ENCODE measurements at places on chromosomes 16 and 17.
A peak's percentile ranks its signal among the peaks of the same experiment; 100 is the strongest.

DNA sequence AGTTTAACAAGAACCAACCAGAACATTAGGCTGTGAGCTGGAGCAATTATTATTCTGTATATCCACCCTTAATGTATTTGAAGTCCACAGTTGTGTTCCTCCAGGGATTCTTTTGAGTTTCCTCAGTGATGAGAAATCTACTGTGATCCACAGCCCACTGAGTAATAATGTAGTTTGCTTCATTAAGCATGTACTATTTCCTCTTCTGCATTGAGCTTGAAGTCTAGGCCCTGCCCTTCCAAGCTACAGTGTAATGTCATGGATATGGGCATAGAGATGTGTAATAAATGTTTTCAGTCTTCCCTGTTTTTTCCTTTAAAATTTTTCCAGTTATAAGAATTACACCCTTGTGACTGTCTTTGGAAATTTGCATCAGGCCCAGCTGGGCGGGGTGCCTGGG is 36.4 kb upstream of the SLC12A3 start:
- DNase-seq = no peak

- DNase-seq = no peak
Observed at GRCh38 chr17:62707425-62707739, 79.9 kb downstream of the MRC2 start.

- DNase-seq = no peak
Observed at GRCh38 chr17:69874175-69874670, 200.8 kb upstream of the KCNJ16 start.

GRCh38 chr16:84759061-84759460 is 59.3 kb downstream of the USP10 start:
- DNase-seq = no peak

DNA sequence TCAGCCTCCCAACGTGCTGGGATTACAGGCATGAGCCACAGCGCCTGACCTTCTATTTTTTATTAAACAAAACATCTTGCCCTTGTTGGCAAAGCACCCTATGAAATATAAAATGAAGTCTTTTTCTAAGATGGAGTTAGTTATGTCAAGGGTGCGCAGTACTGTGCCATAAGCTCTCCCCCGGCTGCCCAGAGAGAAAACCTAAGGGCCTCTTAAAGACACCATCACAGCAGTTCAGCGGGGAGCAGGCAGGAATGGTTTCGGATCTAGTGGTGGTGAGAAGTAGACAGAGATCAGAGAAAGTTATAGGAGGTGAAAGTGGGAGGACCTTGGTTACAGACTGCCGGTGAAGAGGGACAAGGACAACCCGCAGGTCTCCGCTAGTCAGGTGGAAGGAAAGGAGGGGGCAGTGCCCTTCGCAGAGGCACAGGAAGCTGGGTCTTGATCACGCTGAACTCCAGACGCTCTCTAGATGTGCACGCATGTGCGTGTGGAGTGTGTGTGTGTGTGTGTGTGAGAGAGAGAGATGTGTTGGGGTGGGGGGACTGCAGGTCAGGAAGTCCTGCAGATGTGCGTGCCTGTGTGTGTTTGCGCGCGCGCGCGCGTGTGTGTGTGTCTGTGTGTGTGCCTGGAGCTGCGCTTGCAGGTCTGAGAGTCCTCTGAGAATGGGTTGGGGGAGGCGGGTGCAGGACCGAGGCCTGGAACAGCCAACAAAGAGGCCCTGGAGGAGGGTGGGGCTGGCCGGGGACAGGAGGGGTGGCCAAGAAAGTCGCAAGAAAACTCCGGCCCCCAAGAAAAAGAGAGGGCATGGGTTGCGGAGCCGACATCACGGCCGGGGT is 748 bp upstream of the CMTM3 start:
- DNase-seq = peak; percentile 37

GRCh38 chr16:82156761-82157533 is 13.1 kb downstream of the MPHOSPH6 start:
- no peak for DNase-seq

- no peak for DNase-seq
Observed at GRCh38 chr17:34081269-34081668, 173.8 kb upstream of the CCL2 start.

- DNase-seq = no peak
Observed at GRCh38 chr17:14206891-14207290, 29.8 kb downstream of the CDRT15 start.

GRCh38 chr16:77790912-77791311 is 2.5 kb downstream of the VAT1L start:
- no peak for DNase-seq

DNA sequence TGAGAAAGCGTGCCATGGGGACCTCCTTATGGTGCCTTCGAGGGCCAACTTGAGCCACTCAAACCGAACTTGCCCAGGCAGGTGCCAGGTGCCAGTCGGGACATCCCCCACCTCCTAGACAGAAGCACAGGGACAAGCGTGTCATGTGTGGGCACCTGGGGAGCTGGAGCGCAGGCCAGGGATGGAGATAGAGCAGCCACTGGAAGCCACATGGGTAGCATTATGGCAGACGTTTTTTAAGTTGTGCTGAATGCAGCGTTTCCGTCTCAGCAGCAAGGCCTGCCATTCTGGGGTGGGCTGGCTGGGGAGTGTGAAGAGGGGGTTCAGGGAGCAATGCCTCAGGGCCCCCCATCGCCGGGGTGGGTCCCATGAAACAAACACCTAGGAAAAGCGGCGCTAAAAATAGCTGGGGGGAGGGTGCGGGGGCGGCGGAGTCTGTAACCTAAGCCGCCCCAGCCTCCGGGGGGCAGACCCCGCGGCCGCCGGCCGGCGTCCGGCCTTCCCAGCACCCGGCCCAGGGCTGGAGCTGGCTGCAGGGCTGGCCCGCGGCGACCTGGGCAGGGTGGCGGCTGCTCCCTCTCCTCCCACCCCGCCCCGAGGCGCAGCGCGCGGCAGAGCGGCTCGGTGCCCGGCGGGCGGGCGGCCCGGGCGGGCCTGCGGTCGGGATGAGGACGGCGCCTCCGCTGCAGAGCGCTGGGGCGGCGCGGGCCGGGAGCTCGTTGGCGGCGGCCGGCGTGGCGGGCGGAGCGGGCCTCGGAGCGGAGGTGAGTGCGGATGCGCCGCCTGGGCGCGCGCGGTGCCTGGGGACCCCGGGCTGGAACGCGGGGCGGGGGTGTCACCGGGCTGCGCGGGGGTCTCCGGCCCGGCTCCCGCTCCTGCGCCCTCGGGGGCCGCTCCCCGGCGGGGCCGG is at the start of gene ZNF469:
Gene ZNF469, plus strand, starts transcription at position 469 of the 910 bp plus-strand sequence. CDS start 44,512 bp downstream, outside the sequence.
- DNase-seq = no peak

- DNase-seq = no peak
Observed at GRCh38 chr16:82583422-82583821, 43.3 kb upstream of the CDH13 start.

GRCh38 chr16:82852388-82853008 is 225.7 kb downstream of the CDH13 start:
- DNase-seq = no peak

- DNase-seq = no peak
Observed at GRCh38 chr17:27503611-27504010, 47.4 kb downstream of the KSR1 start.

- DNase-seq = no peak
Observed at GRCh38 chr17:45345554-45346215, 28.9 kb upstream of the MAP3K14 start.

DNA sequence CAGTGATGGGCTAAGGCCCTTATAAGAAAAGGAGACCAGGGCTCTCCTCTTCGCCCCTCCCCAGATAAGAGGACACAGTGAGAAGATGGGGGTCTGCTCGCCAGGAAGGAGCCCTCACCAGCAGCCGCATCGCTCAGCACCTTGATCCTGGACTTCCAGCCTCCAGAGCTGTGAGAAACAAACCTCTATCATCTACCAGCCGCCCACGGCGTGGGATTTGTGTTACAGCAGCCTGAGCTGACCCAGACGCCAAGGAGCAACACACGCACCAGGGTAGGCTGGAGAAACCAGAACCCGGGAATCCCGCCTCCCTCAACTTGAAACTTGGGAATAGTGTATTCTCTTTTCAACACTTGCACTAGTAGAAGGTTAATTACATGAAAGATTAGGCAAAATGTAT is 4.2 kb upstream of the ZG16B start:
- no peak for DNase-seq

DNA sequence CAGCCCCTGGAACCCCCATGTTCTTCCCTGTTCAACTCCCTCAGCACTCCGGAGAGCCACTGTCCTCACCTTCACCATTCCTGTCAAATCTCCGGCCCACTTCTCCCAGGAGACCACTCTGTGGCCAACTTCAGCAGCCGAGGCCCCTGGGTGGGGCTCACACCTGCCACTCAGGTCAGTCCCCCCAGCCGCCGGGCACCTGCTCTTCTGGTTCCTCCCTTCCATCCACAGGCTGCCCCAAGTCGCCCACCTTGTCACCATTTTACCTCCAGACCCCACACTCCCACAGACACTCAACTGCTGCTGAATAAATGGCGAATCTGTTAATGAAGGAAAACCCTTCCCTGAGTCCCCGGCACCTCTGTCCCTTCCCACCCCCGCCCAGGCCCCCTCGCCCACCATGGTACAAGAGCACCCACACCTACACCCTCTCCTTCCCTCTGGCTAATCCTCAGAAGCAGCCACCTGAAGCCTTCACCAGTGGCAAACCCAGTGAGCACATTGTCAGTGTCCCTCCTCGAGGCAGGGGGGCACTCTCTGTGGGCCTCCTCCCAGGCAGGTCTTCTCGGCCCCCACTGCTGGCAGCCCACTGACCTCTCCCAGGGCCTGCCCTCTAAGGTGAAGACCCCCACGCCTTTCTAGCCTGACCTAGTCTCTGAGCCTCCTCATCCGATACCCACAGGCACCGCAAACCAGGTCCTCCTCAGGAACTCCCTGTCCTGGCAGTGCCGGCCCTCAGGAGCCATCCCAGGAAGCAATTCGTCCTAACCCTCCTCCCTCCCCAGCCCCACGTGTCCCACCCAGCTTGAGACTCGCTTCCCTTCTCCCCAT is 8.2 kb downstream of the CANT1 start:
- DNase-seq = no peak

- DNase-seq = no peak
Observed at GRCh38 chr17:61129267-61130254, 270.1 kb upstream of the TBX2 start.

DNA sequence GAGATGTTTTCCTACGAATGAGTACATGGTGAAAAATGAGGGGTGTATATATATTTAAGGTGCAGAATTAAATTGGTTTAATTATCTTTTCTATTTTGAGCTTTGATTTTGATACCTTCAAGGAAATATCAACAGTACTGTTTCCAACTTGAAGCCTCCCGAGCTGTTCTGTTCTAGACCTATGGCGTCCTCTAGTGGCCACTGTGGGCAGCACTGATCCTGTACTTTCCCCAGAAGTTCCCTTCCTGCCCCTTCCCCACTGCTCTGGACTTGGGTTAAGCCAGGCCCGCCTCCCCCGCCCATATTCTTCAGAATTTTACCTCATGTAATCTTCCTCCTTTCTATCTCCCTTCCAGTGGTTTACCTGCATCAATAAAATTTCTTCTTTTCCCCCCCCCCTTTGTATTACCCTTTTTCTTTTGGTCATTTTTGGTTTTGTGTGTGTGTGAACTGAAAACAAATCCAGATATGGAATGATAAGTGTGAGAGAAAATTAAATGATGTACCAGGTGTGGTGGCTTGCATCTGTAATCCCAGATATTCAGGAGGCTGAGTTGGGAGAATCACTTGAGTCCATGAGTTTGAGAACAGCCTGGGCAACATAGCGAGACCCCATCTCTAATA is 1643.5 kb downstream of the TP53TG3F start:
- DNase-seq = no peak

DNA sequence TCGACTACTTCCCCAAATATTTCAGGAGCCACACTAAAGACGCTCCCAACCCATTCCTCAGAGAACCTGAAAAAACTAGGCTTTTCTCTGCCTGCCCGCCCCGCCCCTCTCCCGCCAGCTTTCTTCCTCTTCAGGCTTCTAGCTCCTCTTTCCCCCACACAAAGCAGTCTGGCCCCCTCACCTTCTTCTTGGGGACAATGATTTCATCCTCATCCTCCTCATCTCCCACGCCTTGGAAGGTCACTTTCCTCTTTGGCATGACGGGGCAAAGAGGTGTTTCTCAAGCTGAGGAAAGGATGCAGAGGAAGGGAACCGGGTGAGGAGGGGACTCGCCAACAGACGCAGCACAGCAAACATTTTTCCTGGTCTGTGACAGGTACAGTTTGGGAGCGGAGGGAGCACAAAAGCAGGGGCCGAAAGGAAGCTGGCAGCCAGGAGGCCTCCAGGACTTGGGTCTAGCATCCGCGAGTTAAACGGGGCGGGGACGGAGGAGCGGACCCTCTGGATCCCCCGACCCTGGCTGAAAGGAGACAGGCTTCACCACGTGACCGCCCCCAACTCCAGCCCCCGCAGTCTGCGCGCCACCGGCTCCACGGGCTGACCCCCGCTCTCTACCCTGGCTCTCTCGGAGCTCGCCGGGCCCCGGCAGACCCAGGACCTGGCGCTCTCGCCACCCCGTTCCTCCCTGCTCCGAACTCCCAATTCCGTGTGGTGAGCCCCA is 525 bp downstream of the CD2BP2 start:
- no peak for DNase-seq

GRCh38 chr16:20946015-20946629 is 45.6 kb downstream of the LYRM1 start:
- DNase-seq = no peak

DNA sequence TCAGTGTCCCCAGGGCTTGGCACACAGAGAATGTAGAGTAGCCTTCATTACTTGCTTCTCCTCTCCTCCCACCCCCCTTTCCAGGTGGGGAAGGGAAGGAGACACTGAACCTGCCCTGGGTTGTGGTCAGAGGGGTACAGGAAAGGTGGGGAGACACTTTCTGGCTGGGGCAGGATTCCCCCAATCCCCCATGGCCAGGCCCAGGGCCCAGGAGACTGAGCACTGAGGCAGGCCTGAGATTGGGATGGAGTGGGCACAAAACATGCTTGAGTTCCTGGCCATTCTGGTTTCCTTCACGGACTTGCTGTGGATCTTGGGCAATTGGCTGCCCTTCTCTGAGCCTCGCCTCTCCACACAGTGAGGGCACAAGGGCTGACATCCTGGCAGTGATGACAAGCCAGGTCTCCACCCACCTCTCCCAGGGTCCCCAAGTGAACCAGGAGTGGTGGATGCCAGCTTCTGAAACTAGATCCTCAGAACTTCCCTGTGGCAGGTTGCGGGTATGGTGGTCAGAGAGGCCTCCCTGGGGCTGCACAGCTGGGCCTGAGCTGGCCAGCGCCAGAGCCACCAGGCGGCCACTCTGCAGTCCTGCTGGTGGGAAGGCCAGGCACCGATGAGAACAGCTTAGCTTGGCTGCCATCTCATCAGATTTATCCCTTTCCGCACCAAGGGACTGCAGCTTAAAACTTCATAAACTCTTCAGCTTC is 9.3 kb downstream of the ZNF629 start:
- no peak for DNase-seq

- DNase-seq = no peak
Observed at GRCh38 chr17:80970044-80970761, 21.4 kb upstream of the CHMP6 start.

DNA sequence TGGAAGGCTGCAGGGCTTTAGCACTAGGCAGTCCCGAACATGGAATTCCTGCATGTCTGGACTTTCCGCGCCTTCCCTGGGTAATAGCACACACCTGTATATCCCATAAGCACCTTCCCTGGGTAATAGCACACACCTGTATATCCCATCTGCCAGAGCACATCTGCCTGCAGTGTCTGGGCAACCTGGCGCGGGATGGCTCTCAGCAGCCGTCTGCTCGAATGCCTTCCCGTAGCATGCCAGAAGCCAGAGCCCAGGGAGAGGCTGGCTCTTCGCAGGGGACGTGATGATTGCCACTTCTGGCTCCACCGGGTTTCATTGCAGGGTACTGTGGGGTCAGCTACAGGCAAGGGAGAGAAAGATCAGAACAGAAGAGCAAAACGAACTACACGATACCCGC is 21.3 kb downstream of the MBTPS1 start:
- no peak for DNase-seq

All from stimulated activated CD8-positive, alpha-beta memory T cell treated with anti-CD3 and anti-CD28 coated beads, Interleukin-7, amount 100 ng/mL, for 1 hour (primary cell).